ENCODE measurements at places on chromosomes 1 and 21.

DNA sequence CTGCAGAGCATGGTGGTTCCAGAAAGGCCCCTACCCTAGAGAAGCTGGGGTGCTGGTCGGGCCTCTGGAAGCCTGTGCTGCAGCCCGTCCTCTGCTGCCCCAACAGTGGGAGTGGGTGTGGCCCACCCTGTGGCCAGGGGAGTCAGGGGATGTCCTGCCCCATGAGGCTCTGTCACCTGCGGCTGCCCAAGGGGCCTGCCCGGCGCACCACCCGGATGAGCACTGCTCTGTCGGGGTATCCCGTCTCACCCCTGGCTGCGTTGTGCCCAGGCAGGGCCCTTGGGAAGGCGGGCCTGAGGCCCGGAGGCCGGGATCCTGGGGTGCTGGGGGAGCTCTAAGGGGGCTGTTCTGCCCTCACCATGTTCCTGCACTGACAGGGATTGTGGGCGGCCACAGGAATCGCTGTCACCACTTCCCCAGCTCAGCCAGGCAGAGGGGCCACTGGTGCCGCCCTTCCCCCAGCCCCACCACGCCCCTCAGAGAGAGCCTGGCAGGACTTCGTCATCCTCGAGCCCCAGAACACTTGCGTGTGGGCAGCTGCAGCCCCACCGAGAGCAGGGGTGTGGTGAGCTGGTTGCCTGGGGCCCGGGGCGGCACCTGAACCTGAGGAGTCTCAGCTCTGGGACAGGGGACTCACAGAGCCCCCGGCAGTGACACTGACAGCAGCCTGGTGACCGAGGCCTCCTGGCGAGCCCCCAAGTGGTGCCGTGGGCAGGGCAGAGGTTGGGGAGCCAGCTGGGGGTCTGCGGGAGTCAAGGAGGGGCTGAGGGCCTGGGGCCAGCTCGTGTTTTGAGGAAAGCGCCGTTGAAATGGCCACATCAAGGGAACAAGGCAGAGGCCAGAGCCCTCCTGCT is 20.2 kb downstream of the PANK4 start:
- no peak for DNase-seq

- DNase-seq: no peak
Measured at GRCh38 chr1:214966346-214966745, 116.2 kb upstream of the KCNK2 start.

DNA sequence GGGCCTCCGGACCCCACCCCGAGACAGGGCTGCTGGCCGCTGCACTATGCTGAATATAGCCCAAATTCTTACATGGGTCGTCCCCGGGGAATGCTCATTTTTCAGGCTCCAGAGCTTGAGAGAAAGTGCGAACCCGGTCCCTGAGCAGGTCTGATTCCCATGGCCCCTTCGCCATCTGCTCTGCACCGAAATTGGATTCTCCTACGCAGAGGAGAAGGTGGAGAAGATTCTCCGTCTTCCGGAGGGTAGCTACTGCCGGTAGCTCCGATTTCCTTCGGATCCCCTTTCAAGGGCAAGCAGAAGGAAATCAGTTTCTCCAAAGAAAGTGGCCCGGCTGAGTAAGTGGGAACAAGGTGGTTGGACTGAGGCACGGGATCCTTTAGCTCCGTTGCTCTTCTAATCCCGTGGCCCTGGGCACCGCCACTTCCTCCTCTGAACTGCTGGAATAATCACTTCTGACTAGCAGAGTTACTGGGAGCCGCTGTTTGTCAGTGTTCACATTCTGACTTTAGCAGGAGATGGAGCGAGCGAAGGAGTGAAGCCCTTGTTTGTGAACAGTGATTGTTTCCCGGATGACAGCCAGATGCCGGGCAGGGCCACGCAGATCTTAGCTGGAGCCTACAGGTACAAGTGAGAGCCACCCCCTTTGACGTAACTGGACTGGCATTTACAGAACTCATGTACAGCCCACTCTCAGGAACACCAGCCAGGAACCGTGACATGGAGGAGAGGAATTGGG is 1.1 kb upstream of the ZNF496 start:
- peak; percentile 19 for DNase-seq

GRCh38 chr1:45820788-45821187 is 17.4 kb downstream of the MAST2 start:
- no peak for DNase-seq

- DNase-seq: no peak
Measured at GRCh38 chr1:165207853-165208515, 148.5 kb downstream of the LMX1A start.

Measured in fibroblast of skin of back (primary cell).